ENCODE measurements at places on chromosomes 3 and 15.

- no peak for DNase-seq
Observed at GRCh38 chr3:49619649-49620048, 54.5 kb upstream of the APEH start.

DNA sequence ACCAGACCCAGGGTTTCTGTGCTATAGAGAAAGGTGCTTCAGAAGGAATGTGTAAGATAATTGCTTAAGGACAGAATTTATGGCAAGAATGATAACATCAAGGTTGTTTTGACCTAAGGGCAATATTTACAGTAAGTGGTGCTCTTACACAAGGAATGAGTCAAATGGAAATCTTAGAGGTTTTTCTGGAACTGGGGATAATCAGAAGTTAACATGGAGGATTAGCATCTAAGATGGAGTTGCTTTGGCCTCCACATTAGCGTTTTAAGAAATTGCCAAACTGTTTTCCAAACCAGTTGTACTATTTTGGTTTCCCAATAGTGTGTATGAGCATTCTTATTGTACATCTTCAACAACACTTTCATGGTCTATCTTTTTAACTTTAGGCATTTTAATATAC lies 3.1 kb downstream of the WDR93 start:
- DNase-seq, result no peak

DNA sequence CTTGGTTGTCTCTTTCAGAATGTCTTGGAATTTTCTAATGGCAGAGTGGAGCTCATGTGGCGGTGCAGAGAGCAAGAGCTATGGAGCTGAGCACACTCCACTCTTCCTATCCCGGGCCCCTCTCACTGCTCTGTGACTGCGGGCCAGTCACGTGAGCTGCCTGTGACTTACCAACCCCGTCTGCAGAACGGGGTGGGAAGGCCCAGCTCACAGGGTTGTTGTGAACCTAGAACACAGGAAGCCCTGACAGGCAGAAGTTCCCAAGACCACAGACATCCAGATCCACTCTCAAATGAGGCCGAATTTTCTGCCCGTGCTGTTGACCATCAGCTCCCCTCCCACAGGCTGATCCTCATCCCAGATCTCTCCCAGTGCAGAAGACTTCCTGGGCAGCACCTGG lies 35.5 kb upstream of the PLXNA1 start:
- DNase-seq, result no peak

DNA sequence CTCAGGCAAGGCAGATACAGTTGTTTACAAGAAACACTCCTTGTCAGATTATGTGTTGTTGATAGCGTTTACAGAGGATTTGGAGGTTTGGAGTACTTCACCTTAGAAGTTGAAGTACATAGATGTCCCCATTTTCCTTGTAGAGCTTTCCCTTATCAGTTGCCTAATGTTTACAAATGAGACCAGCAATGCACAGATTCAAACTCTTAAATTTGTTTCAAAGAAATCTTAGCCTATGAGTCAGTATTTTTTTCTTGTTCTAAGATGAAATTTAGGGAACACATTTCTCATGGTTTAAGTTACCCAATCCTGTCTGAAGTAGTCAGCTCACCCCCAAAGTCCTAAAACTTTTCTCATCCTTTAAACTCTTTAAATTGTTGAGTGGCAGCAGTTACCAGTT lies 6.3 kb upstream of the EIF5A2 start:
- no peak for DNase-seq

GRCh38 chr3:98812851-98813374 lies 49.8 kb downstream of the ST3GAL6 start:
- DNase-seq, result peak; percentile 21

DNA sequence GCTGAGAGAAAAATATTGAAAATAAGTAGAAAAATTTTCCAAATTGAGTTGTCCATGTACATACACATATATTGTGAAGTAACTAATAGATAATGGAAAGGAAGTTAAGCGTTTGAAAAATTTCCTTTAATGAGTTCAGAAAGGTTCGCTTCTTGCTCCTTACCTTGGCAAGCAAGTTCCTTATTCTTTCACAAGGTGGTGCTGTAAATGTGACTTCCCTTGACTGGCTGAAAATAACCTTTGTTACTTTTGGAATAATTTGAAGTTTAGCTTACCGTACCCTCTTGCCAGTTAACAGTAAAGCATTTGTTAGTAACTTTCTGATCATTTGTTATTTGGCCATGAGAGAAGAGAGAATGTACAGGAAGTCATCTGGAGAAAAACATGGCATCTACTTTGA lies 41.6 kb downstream of the PYDC2 start:
- DNase-seq, result no peak

- DNase-seq, result no peak
Observed at GRCh38 chr15:57551715-57552677, 39.7 kb upstream of the MYZAP start.

DNA sequence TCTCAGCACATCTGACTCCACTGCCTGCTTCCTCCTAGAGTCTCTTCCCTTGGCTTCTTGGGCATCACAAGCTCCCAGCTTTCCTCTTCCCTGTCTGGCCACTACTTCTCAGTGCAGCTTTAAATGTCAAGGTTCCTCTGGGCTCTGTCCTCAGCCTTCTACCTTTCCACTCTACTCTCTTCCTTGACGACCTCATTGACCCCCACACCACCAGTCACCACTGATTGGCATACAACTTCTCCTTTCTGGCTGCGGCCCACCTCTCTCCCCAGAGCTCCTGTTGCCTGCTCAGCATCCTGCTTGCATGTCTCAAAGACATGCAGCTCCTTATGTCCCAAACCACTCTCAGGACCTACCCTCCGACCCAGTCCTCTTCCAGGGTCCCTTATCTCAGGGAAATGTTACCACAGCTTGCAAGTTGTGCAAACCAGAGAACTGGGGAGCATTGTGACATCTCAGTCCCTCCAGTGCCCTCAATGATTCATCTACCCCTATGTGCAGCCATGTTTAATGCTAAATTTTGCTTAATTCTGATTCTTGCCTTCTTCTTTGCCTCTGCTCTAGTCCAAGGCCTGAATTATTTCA lies 49.9 kb downstream of the TRPM1 start:
- no peak for DNase-seq

DNA sequence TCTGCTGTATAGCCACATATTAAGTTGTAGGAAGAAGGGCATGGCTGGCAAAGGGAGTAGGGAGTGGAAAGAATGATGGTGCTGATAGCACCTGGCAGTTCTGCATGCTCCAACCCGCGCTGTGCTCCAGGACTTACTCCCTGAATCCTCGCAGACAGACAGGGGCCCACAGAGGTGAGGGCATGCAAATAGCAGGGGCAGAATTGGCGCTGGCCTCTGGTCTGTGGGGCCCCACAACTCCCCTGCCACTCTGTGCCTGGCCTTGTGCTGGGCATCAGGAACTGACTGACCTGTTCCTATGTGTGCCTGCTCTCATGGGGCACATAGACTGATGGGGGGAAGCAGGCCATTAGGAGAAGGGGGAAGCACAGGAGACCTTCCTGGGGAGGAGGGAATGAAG lies 20.9 kb downstream of the HDAC11 start:
- DNase-seq, result no peak

- no peak for DNase-seq
Observed at GRCh38 chr15:60508442-60508841, 29.5 kb upstream of the ICE2 start.

GRCh38 chr15:69209661-69210060 lies 49.2 kb downstream of the GLCE start:
- no peak for DNase-seq

DNA sequence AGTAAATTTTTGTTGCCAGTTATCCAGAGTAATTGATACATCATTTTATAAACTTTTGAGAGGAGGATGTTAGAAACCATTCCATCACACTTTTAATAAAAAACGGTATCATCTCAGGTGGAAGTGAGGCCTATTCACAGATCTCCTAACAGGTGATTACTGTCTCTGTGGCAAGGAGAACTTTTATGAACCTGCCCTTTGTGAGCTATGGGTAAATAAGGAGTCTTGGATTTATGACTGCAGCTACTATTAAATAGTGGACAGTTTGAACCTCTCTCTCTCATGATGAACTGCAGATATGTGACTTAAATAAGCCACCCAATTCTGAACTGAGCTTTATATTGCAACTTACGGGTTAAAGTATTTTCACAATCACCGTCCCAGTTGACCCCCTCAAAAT lies 45.7 kb downstream of the ZFAND6 start:
- no peak for DNase-seq

GRCh38 chr3:4750306-4750968 lies 228.8 kb upstream of the BHLHE40 start:
- no peak for DNase-seq

- no peak for DNase-seq
Observed at GRCh38 chr3:185058796-185059195, 94.1 kb downstream of the C3orf70 start.

Measured in NCI-H510A treated with DMSO at 0.1 percent for 48 hours (cell line).